G401 (cell line): ENCODE measurements at places on chromosomes 11 and 22.

- no peak for DNase-seq
Observed at GRCh38 chr11:44693654-44694119, 33.1 kb upstream of the TSPAN18 start.

DNA sequence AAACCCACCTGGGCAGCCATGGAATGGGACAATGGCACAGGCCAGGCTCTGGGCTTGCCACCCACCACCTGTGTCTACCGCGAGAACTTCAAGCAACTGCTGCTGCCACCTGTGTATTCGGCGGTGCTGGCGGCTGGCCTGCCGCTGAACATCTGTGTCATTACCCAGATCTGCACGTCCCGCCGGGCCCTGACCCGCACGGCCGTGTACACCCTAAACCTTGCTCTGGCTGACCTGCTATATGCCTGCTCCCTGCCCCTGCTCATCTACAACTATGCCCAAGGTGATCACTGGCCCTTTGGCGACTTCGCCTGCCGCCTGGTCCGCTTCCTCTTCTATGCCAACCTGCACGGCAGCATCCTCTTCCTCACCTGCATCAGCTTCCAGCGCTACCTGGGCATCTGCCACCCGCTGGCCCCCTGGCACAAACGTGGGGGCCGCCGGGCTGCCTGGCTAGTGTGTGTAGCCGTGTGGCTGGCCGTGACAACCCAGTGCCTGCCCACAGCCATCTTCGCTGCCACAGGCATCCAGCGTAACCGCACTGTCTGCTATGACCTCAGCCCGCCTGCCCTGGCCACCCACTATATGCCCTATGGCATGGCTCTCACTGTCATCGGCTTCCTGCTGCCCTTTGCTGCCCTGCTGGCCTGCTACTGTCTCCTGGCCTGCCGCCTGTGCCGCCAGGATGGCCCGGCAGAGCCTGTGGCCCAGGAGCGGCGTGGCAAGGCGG lies 11.4 kb upstream of the ARHGEF17 start:
- DNase-seq = no peak

GRCh38 chr11:47857892-47858543 lies 9.9 kb upstream of the NUP160 start:
- DNase-seq = no peak

GRCh38 chr22:39937906-39938305 lies 22.3 kb upstream of the TMA7B start:
- DNase-seq = no peak

DNA sequence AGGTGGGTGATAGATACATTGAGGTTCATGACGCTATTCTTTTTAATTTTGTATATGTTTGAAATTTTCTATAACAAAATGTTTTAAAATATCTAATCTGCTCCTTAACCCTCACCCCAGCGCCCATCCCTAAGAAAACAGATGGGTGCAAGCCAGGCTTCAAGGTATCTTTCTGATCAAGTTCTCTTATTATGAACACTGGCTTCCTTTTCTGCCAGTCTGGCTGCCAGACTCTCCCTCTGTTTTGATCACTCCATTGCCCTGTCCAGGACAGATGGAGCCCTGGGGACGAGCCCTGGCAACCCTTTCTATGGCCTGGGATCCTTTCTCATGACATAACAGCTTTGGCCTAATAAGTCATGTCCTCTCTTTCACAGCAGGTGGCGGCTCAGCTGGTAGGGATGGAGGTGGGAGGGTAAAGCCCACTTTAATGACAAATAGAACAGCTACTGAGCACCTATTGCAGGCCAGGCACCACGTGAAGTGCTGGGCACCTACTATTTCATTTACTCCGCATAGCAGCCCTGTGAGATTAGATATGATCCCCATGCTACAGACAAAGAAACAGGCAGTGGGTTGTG lies 38.4 kb downstream of the DRD2 start:
- no peak for DNase-seq

- no peak for DNase-seq
Observed at GRCh38 chr11:26623076-26623659, 51.1 kb upstream of the MUC15 start.
